Heart right ventricle (tissue), 16 donors: ENCODE measurements at places on chromosomes 6 and 20. TPM values are rescaled to one million over a fixed set of nuclear protein-coding genes. Genes with fewer than 3 reads are reported as not detected.

GRCh38 chr20:33583143-33583542 is 79.0 kb upstream of the C20orf144 start:
- no peak overlapping the region for H3K27ac ChIP-seq
- no peaks in the 10 kb centered on the region for H3K27me3 ChIP-seq
- no peak for DNase-seq
- peaks cover 9% of the 10 kb centered on the region for H3K4me1 ChIP-seq

GRCh38 chr6:88670369-88670768 is 293.0 kb downstream of the RNGTT start:
- H3K27me3 ChIP-seq: no peaks in the 10 kb centered on the region
- no peak overlapping the region for H3K27ac ChIP-seq
- no peak for DNase-seq
- H3K36me3 ChIP-seq: no peaks in the 10 kb centered on the region
- H3K4me1 ChIP-seq: no peaks in the 10 kb centered on the region
- no peak overlapping the region for H3K4me3 ChIP-seq

DNA sequence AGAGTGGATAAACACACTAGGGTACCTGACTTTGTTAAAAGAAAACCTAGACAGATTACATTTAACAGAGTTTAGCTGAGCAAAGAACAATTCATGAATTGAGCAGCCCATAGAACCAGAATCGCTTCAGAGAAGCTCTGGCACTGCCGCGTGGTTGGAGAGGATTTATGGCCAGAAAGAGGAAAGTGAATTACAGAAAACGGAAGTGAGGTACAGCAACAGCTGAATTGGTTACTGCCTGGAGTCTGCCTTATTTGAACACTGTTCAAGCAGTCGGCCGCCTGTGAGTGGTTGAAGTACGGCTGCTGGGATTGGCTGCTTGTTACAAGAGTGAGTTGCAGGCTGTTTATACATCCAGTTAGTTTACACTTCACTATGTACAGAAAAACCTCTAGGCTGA is 253.8 kb upstream of the CDYL start:
- no peak overlapping the region for H3K27ac ChIP-seq
- DNase-seq: no peak
- no peaks in the 10 kb centered on the region for H3K36me3 ChIP-seq

DNA sequence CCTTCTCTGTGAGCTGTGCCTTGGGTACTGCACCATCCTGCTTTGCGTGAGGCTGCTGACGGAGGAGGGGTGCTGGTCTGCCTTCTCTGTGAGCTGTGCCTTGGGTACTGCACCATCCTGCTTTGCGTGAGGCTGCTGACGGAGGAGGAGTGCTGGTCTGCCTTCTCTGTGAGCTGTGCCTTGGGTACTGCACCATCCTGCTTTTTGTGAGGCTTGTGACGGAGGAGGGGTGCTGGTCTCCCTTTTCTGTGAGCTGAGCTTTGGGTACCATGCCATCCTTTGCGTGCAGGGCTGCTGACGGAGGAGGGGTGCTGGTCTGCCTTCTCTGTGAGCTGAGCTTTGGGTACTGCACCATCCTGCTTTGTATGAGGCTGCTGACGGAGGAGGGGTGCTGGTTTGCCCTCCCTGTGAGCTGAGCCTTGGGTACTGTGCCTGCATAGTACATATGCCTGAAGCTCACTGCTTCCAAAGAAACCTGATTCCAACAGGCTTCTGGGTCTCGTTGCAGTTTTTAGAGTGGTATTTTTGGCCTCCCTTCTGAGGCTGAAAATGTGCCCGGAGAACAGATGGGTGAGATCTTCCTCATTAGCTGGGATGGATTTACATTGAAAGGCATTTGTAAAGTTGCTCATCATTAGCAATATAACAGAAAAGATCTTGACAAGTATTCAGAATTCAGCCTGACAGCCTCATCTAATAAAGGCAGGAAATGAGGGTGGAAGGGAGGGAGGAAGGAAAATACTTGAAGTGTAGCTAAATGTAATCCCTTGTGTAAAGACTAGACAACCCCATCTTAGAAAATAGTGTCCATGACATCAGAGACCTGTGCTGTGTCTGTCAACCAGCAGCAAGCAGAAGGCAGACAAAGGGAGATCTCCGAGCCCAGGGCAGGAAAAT is 46.8 kb upstream of the UNC93A start:
- H3K4me1 ChIP-seq: no peaks in the 10 kb centered on the region
- no peak overlapping the region for H3K4me3 ChIP-seq
- peaks cover 43% of the 10 kb centered on the region for H3K27me3 ChIP-seq
- DNase-seq: no peak
- H3K27ac ChIP-seq: no peak overlapping the region
- no peaks in the 10 kb centered on the region for H3K36me3 ChIP-seq

GRCh38 chr20:30506100-30506499 is 751.4 kb upstream of the DEFB115 start:
- no peaks in the 10 kb centered on the region for H3K27me3 ChIP-seq
- no peaks in the 10 kb centered on the region for H3K4me1 ChIP-seq
- DNase-seq: no peak
- H3K27ac ChIP-seq: no peak overlapping the region
- no peak overlapping the region for H3K4me3 ChIP-seq
- H3K36me3 ChIP-seq: no peaks in the 10 kb centered on the region

DNA sequence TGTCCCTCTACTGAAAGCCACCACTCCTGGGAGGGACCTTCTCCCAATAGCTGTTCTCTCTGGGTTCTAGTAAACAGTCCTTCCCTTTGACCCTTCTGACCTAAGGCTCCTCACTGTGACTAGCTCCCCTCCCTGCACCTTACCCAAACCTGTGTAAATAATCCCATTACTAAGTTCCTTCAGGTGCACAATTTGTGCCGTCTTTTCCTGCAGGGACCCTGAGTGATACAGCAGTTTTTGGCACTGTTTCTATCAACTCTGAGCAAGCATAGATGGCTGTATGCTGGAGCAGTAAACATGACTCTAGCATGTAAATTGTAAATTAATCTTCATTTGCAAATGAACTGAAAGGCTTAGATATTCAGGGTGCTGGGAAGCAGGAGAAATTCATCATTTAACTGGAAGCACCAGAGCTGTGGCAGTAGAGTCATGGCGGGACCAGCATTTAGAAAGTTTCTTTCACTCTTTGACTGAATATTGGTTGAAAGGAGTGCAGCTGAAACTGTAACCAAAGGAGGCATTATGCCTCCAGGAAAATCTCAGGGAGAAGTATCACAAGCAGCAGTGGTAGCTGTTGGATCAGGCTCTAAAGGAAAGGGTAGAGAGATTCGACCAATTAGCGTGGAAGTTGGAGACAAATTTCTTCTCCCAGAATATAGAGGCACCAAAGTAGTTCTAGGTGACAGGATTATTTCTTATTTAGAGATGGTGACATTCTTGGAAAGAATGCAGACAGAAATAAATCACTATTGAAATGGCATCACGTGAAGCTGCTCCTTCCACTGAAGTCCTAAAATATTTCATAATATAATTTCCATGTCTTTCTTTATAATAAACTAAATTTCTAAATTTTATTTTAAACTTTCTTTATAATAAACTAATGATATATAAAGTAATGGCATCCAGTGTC is 117.8 kb downstream of the TCP11 start:
- peak overlapping the region; percentile 63 for H3K27ac ChIP-seq
- H3K27me3 ChIP-seq: no peaks in the 10 kb centered on the region
- no peak overlapping the region for H3K4me3 ChIP-seq

DNA sequence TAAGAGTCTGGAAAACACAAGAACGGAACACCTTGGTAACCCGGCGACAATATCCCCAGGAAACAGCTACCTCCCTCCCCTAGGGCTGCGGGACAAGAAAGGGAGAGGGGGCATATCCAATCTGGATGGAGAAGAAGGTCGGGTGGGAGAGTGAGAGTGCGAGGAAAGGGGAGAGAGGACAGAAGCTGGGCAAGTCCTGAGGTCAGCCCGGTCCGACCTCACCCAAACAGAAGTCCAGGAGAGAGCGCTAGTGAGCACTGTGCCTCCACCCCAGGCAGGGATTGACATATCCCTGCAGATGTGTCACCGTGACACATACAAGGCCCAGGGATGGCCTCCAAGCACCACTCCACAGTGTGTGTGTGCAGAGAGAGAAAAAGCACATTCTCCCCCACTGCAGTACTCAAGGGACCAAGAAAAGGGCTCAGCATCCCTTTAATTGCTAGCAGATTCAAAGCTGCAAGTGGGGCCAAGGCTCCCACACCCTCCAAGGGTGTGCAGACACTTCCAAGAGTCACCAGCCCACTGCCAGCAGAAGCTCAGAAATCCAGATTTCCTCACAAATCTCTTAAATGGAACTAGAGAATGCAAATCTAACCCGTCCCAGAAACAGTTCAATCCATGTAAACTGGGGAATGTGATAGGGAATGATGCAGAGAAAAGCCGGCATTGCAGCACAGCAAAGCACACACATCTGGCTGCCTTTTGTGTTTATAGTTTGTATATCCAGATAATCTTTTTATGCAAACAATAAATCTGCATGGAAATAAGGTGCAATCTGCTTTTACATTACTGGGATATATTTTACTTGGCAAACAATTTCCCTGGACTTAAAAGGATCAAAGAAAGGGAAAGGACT is 3.1 kb downstream of the PXDC1 start:
- H3K36me3 ChIP-seq: peaks cover 7% of the 10 kb centered on the region
- peaks cover 87% of the 10 kb centered on the region for H3K4me1 ChIP-seq
- H3K27me3 ChIP-seq: no peaks in the 10 kb centered on the region
- peak overlapping the region; percentile 86 for H3K4me3 ChIP-seq
- peak overlapping the region; percentile 98 for H3K27ac ChIP-seq

- H3K27ac ChIP-seq: no peak overlapping the region
- no peaks in the 10 kb centered on the region for H3K4me1 ChIP-seq
- H3K4me3 ChIP-seq: no peak overlapping the region
- no peaks in the 10 kb centered on the region for H3K36me3 ChIP-seq
- DNase-seq: no peak
Observed at GRCh38 chr6:5511954-5512353, 250.6 kb downstream of the FARS2 start.

DNA sequence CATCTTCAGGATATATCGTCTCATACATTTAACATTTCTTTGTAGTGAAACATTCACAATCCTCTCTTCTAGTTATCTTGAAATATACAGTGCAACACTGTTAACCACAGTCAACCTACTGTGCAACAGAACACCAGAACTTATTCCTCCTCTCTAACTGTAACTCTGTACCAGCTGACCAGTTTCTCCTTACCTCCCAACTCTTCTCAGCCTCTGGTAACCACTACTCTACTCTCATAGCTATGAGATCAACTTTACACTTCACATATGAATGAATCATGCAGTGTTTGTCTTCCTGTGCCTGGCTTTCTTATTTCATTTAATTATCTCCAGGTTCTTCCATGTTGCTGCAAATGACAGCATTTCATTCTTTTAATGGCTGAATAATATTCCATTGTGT is 337.6 kb downstream of the BTBD9 start:
- H3K27me3 ChIP-seq: no peaks in the 10 kb centered on the region
- no peak overlapping the region for H3K4me3 ChIP-seq
- DNase-seq: no peak
- H3K27ac ChIP-seq: no peak overlapping the region

- H3K27me3 ChIP-seq: no peaks in the 10 kb centered on the region
- H3K36me3 ChIP-seq: no peaks in the 10 kb centered on the region
- H3K4me1 ChIP-seq: no peaks in the 10 kb centered on the region
Observed at GRCh38 chr6:22605736-22606135, 36.4 kb downstream of the HDGFL1 start.

DNA sequence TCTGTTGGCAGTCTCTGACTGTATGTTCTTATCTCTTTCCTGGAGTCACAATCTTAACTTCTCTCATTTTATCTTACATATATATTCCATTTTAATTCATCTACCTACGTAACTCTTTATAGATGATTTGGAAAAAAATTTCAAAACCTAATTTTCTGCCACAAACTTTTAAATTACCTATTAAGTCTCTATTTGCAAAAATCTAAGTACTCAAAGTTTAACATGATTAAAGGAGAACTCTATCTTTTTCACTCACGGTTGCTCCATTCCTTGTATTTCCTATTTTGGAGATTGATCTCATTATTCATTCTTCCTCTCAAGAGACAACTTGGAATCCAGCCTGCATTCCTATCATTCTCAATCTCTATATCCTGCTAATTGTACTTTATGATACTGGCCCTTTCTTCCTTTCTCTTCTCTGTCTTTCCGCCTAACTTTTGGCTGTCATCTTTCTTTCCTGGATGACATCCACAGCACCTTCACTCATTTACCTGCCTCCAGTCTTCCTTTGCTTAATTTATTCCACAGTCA is 1071.1 kb upstream of the CITED2 start:
- no peaks in the 10 kb centered on the region for H3K36me3 ChIP-seq
- H3K4me3 ChIP-seq: no peak overlapping the region
- no peak overlapping the region for H3K27ac ChIP-seq
- no peaks in the 10 kb centered on the region for H3K4me1 ChIP-seq
- DNase-seq: no peak

MTFR2 gene
- total RNA-seq: 0.20 TPM

CLIC5 gene
- total RNA-seq: 372 TPM

FOXS1 gene
- total RNA-seq: 2.6 TPM
